ENCODE measurements at places on chromosomes 7 and 10.

- H3K27me3 ChIP-seq, result peaks cover 43% of the 10 kb centered on the region
- no peak overlapping the region for H3K4me3 ChIP-seq
Measured at GRCh38 chr10:5317547-5318107, 47.1 kb upstream of the UCN3 start.

GRCh38 chr7:85230623-85231022 is 43.8 kb upstream of the SEMA3D start:
- H3K27me3 ChIP-seq, result no peaks in the 10 kb centered on the region
- no peak for ATAC-seq
- peak overlapping the region; percentile 2 for H3K27ac ChIP-seq
- peaks cover 18% of the 10 kb centered on the region for H3K4me1 ChIP-seq

DNA sequence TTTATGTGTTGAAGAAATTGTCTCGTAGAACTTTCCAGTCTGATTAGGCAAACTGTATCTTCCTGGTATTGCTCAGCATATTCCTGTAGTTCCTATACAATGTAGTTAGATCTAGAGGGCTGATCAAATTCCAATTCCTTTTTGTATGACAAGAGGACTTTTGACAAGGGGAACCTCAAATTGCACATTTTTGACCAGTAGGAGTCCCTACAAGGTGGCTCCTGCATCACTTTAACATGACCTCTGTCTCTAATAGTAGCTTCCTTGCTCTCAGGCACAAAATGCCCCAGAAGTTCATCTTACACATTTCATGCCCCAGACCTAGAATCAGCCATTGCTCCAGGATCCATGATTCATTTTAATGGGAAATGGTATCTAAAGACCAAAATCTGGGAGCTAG is 18.7 kb downstream of the HERPUD2 start:
- H3K27me3 ChIP-seq, result no peaks in the 10 kb centered on the region
- peaks cover 12% of the 10 kb centered on the region for H3K36me3 ChIP-seq
- H3K4me1 ChIP-seq, result peaks cover 42% of the 10 kb centered on the region
- no peak overlapping the region for H3K4me3 ChIP-seq
- no peak for ATAC-seq

GRCh38 chr10:44864637-44865288 is 46.4 kb upstream of the TMEM72 start:
- peaks cover 80% of the 10 kb centered on the region for H3K27me3 ChIP-seq
- ATAC-seq, result peak; percentile 87
- H3K27ac ChIP-seq, result no peak overlapping the region
- no peaks in the 10 kb centered on the region for H3K36me3 ChIP-seq
- peaks cover 13% of the 10 kb centered on the region for H3K4me1 ChIP-seq

Measured in stimulated activated memory B cell treated with anti-CD40 and anti-IgM and Interleukin-4, amounts not matched to agents 10 μg/mL and 1 μg/mL and 100 μg/mL, for 72 hours (primary cell).